ENCODE measurements at places on chromosomes 4 and X. TPM values are rescaled to one million over a fixed set of nuclear protein-coding genes. Genes with fewer than 3 reads are reported as not detected.

TAF7L gene
- total RNA-seq: 0.17 TPM

DNA sequence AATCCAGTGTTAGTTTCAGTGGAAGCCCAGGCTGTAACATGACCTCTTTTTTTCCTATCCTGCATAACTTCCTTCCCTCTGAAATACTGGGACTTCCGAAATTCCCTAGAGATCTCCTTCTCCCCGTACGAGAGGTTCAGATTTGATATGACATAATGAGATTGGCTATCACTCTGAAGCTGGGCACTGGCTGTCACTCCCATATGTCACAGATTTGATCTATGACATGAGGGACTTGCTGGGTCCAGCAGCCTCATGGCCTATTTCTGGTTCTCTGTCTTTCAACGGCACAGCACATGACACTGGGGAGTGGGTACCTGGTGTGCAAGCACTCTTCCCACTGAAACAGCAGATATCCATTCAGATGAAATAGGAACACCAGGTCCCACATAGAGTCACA lies 36.7 kb downstream of the PF4 start:
- peak overlapping the region; percentile 65 for H3K4me3 ChIP-seq
- DNase-seq: no peak
- no peak overlapping the region for H3K27ac ChIP-seq
- H3K4me1 ChIP-seq: peaks cover 19% of the 10 kb centered on the region
- H3K27me3 ChIP-seq: peaks cover 100% of the 10 kb centered on the region

GRCh38 chrX:109952050-109952449 lies 50.9 kb upstream of the TMEM164 start:
- H3K4me3 ChIP-seq: no peak overlapping the region
- H3K4me1 ChIP-seq: peaks cover 11% of the 10 kb centered on the region
- no peaks in the 10 kb centered on the region for H3K27me3 ChIP-seq
- H3K27ac ChIP-seq: no peak overlapping the region

DNA sequence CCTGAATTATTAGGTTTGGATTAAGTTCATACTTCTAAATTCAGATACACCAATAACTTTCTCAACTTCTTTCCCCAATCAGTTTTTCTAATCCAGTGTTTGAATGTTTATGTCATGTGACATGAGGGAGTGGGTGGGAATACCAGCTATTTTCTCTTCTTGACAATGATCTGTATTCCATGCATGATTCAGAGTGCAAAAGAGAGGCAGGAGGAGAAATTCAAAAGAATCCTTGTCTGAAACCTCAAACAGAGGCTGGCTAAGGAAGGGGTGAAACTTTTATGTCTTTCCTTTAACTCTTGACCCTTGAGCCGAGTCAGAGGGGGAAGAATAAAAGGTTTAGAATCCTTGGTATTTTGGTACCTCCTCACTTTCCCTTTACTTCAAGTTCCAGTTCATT lies 544.7 kb downstream of the SPRY1 start:
- H3K4me3 ChIP-seq: no peak overlapping the region
- no peaks in the 10 kb centered on the region for H3K36me3 ChIP-seq
- no peaks in the 10 kb centered on the region for H3K27me3 ChIP-seq

- H3K36me3 ChIP-seq: no peaks in the 10 kb centered on the region
- no peak for DNase-seq
- no peak overlapping the region for H3K27ac ChIP-seq
- no peak overlapping the region for H3K4me3 ChIP-seq
- H3K4me1 ChIP-seq: peaks cover 8% of the 10 kb centered on the region
Measured at GRCh38 chr4:105197777-105198176, 51.1 kb downstream of the TET2 start.

DNA sequence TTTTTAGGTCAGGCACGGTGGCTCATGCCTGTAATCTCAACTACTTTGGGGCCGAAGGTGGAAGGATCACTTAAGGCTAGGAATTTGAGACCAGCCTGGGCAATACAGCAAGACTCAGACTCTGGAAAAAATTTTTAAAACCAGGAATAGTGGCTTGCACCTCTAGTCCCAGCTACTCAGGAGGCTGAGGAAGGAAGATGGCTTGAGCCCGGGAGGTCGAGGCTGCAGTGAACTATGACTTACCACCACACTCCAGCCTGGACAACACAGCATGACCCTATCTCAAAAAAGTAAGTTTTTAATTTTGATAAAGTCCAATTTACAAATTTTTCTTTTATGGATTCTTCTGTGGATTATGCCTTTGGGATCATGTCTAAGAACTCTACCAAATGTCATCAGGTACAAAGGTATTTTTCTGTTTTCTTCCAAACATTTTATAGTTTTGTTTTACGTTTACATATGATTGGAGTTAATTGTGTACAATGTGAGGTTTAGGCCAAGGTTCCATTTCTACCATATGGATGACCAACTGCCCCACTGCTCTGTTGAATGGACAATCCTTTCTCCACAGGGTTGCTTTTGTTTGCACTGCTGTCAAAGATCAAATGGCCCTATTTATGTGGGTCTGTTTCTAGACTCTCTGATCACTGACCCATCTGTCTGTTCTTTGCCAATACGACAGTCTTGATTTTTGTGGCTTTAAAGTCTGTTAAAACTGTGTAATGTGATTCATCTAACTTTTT lies 48.2 kb downstream of the CPLX1 start:
- H3K36me3 ChIP-seq: peaks cover 64% of the 10 kb centered on the region
- H3K4me3 ChIP-seq: no peak overlapping the region

ADAMTS3 gene
- 3.2 TPM for total RNA-seq

- H3K36me3 ChIP-seq: no peaks in the 10 kb centered on the region
- no peak overlapping the region for H3K27ac ChIP-seq
- DNase-seq: no peak
- H3K4me3 ChIP-seq: no peak overlapping the region
- H3K4me1 ChIP-seq: peaks cover 41% of the 10 kb centered on the region
Measured at GRCh38 chr4:167930166-167930565, 162.2 kb upstream of the ANXA10 start.

DNA sequence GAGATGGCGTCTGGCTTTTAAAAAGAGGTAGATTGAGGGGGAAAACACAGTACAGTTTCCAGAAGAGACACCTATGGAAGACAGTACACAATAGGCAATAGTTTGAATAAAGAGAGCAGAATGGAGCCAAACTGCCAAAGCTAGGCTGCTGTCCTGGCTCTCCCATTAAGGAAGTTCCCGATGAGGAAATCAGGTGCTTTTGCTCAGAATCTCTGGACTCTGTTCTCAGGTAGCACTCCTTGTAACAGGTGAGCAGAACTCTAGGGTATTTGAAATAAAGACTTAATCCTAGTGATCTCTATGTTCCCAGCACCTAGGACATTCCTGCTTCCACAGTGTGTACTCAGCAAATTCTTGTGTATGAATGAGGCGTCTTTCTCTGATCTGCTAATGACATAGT lies 1.6 kb downstream of the EGF start:
- H3K36me3 ChIP-seq: no peaks in the 10 kb centered on the region
- peaks cover 41% of the 10 kb centered on the region for H3K4me1 ChIP-seq
- DNase-seq: no peak
- no peak overlapping the region for H3K27ac ChIP-seq

G6PD gene
- 64.7 TPM for total RNA-seq
